ENCODE measurements at places on chromosomes 6 and 20.

DNA sequence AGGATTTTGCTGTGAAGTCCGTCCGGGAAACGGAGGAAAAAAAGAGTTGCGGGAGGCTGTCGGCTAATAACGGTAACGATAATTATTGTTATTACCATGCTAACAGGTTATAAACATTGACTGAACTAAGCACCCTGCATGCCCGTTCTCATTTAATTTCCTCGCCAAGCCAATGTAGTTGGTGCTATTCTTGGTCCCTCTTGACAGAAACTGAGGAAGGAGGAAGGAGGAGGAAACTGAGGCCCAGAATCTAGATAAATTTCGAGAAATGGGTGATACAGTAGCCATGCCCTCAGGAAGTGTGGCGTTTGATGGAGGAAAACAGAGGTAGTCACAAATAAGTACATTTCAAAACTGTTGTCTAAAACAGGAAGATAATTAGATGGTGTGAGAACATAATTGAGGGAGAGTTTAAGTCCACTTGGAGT is 474 bp downstream of the TPX2 start:
- DNase-seq = no peak

DNA sequence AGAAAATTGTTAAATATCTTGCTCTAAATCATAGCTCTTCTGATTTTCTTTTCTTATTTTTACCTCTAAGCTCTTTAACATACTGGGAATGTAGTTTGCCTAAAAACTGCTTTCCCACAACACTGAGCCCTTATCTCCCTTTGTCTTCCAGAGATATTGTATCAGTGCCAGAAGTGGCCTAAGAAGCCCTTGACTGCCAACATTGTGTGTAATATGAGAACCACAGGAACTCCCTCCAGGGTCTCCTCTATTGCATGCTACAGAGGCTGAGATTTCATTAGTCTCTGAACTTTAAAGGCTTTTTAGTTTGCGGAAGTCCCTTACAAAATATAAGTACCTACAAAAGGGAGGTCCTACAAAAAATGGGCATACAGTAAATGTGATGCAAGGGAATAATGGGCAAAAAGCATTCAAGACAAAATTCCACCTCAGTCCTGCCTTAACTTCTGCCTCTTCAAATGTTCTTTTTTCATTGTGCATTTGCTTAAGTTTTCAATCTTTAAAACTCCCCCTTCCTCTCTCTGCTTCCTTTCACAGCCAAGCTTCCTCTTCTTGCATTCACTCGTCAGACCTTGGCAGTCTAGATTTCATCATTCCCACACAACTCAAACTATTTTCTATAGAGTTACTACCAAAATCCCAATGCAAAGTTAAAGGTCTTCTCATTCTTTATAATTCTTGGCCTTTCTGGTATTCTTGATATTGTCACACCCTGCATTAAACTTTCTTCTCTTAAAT is 76.5 kb downstream of the ADGRG6 start:
- no peak for DNase-seq

DNA sequence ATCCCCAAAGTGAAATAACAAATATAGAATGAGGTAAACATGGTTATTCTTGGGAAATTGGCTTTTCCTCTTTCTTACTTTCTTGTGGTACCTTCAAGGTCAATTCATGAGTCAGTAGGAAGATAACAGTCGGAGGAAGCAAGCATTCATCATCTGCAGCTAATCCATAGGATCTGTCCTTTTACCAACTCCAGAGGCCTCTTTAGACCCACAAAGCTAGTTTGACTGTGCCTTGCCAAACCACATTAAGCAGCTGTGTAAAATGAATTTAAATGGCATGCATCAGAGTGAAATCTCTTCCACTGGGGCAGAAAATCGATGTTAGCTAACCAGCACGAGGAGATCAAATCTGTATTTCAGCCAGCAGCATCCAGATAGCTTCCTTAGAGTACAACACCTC is 171.3 kb downstream of the TMEM242 start:
- no peak for DNase-seq

GRCh38 chr6:149938571-149939355 is 3.1 kb upstream of the ULBP2 start:
- no peak for DNase-seq

- no peak for DNase-seq
Observed at GRCh38 chr20:15241681-15242080, 904.3 kb upstream of the FLRT3 start.

GRCh38 chr6:153106021-153106420 is 25.1 kb downstream of the RGS17 start:
- DNase-seq = no peak

- DNase-seq = no peak
Observed at GRCh38 chr6:14951704-14952103, 294.2 kb upstream of the JARID2 start.

DNA sequence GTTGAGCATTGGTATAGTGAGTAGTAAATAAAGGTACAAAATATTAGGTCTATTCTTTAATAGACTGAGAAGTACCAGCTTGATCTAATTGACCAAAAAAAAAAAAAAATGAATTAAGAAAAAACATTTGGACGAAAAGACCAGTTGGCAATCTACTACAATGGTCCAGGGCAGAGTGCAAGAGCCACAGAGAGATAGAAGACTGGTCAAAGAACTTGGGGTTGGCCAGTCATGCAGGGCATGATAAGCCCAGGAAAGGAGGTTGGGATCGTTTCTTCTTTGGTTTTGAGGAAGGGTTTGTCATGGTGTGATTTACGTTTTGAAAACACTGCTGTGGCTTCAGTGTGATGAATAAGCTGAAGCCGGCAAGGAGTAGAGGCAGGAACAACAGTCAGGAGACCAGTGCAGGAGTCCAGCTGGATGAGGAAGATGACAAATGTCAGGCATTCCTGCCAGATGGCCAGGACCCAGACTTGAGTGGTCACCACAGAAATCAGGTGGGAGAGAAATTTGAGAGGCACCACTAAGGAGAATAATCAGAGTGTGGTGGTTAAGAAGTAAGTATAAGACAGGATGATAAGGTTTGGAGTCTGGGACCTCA is 14.0 kb downstream of the SMLR1 start:
- no peak for DNase-seq

DNA sequence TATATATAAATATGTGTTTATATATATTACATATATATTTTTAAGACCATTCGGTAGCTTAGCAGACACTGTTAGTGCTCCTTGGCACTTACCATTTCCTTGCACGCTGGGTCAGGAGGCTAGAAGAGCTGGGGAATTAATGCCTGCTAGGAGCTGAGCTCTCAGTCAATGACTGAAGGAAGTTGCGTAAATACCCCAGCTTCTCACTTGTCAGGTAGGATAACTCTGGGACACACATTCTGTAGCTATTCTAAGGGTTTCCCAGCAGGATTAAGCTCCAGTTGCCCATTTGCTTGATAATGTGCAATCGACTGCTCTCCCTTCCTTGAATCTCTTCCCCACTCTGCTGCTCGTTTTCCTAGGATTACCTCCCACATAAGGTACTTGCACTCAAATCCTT is 15.7 kb upstream of the DNAAF9 start:
- DNase-seq = no peak

- DNase-seq = no peak
Observed at GRCh38 chr6:56172144-56172543, 75.2 kb downstream of the COL21A1 start.

GRCh38 chr6:14361297-14361696 is 243.7 kb downstream of the CD83 start:
- no peak for DNase-seq

- no peak for DNase-seq
Observed at GRCh38 chr6:143821359-143821758, 21.8 kb upstream of the LTV1 start.
